ENCODE measurements at places on chromosomes 1 and 21.
A peak's percentile ranks its signal among the peaks of the same experiment; 100 is the strongest.

- no peak for DNase-seq
Measured at GRCh38 chr1:223504741-223505140, 111.5 kb downstream of the CCDC185 start.

GRCh38 chr1:170134521-170134920 lies 11.2 kb upstream of the NTMT2 start:
- no peak for DNase-seq

GRCh38 chr1:111658622-111659021 lies 39.0 kb downstream of the RAP1A start:
- no peak for DNase-seq

- no peak for DNase-seq
Measured at GRCh38 chr1:52057255-52057654, 1.2 kb downstream of the BTF3L4 start.

- DNase-seq, result no peak
Measured at GRCh38 chr1:158035976-158036583, 42.6 kb downstream of the KIRREL1 start.

GRCh38 chr21:24310788-24311187 lies 1296.5 kb downstream of the MRPL39 start:
- DNase-seq, result no peak

DNA sequence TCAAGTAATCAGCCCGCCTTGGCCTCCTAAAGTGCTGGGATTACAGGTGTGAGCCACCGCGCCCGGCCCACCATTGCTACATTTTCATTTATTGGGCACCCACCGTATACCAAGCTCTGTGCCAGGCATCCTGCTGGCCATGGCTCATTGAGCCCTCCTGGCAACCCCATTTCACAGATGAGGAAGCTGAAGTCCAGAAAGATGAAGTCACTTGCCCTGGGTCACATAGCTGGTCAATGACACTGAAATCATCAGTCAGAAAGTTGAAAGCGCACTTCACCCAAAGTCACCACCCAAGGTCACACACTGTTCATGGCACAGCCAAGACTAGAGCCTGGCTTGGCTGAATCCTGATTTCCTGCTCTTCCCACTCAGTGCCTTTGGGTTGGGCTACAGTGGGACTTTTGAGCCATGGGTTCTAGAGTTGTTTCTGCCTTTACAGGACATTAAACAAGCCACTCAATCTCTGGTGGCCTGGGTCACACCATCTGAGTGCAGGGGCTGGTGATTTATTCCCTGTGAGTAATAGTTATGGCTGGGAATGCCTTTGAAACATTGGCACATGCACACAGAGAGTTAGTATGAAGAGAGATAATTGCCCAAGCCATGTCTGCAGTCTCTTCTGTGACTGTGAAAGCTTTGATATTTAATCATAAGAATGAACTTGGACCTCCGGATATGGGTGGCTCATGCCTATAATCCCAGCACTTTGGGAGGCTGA lies 16.0 kb upstream of the ARHGEF10L start:
- DNase-seq, result no peak

- DNase-seq, result peak; percentile 87
Measured at GRCh38 chr1:205920159-205920558, 23.1 kb downstream of the SLC26A9 start.

DNA sequence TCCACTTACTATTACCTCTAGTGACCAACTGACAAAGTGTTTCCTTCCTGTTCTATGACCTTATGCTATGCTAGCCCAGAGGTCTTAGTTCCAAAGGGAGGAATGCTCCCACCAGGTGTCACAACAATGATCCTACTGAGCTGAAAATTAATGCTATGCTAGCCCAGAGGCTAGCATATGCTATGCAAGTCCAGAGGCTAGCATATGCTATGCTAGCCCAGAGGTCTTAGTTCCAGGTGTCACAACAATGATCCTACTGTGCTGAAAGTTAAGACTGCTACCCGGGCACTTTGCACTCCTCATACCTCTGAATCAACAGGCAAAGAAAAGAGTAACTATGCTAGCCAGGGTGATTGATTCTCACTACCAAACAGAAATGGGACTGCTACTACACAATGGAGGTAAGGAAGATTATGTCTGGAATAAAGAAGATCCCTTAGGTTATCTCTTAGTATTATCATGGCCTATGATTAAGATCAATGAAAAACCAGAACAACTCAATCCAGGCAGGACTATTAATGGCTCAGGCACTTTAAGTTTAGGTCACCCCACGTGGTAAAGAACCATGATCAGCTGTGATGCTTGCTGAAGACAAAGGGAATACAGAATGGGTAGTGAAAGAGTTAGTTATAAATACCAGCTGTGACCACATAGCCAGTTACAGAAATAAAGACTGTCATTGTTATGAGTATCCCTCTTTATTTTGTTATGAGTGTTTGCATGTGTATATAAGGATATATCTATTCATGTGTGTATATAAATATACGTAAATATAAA lies 114.1 kb downstream of the CSMD2 start:
- DNase-seq, result no peak

DNA sequence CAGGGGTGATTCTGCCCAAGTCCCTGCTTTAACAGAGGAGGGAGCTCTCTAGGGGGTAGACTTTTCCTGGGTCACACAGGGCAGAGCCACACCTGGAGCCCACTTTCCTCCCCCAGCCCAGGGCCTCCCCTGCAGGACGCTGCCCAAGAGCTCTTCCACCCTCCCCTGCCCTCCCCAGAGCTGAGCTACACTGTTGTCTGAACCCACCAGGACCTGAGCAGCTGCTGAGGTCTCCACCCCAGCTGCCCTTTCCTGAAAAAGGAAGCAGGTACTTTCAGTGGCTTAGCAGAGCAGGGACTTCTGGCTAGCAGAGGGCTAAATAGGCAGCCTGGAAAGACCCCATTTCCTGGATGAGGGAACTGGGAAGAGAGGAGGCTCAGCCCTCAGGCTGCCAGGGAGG lies 169.3 kb upstream of the ETV3 start:
- DNase-seq, result no peak

- no peak for DNase-seq
Measured at GRCh38 chr1:60345621-60346020, 272.1 kb upstream of the C1orf87 start.

- no peak for DNase-seq
Measured at GRCh38 chr1:55530749-55531478, 315.8 kb upstream of the USP24 start.
